ENCODE measurements at places on chromosomes 16 and 17. TPM values are rescaled to one million over a fixed set of nuclear protein-coding genes. Genes with fewer than 3 reads are reported as not detected.
A peak's percentile ranks its signal among the peaks of the same experiment; 100 is the strongest.

GRCh38 chr17:57186226-57187019, 69.9 kb upstream of the MSI2 start:
- no peaks in the 10 kb centered on the region for H3K27me3 ChIP-seq
- H3K4me1 ChIP-seq: no peaks in the 10 kb centered on the region
- H3K27ac ChIP-seq: no peak overlapping the region
- DNase-seq: no peak

GRCh38 chr17:1108765-1109605, 70.8 kb downstream of the ABR start:
- H3K4me3 ChIP-seq: no peak overlapping the region
- DNase-seq: no peak
- no peaks in the 10 kb centered on the region for H3K27me3 ChIP-seq
- H3K27ac ChIP-seq: peak overlapping the region; percentile 59

DNA sequence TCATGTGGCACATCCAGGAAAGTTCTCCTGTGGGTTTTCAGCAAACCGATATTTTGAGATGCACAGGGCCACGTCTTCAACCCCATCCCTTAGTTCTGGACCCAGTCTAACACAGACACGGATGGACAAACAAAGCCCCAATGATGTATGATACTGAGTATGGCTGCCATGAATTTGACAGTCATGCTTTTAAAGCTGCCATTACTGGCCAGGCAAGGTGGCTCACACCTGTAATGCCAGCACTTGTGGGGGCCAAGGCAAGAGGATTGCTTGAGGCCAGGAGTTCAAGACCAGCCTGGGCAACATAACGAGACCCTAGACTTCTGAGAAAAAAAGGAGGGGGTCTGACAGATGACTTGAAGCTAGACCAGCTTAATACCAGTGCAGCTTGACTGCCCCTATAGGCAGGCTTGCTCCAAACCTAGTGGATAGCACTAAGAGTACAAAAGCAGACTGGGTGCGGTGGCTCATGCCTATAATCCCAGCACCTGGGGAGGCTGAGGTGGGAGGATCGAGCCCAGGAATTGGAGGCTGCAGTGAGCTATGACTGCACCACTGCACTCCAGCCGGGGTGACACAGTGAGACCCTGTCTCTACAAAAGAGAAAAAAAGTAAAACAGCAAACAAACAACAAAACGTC, 10.8 kb upstream of the ZNF629 start:
- no peaks in the 10 kb centered on the region for H3K27me3 ChIP-seq
- H3K36me3 ChIP-seq: no peaks in the 10 kb centered on the region

DNA sequence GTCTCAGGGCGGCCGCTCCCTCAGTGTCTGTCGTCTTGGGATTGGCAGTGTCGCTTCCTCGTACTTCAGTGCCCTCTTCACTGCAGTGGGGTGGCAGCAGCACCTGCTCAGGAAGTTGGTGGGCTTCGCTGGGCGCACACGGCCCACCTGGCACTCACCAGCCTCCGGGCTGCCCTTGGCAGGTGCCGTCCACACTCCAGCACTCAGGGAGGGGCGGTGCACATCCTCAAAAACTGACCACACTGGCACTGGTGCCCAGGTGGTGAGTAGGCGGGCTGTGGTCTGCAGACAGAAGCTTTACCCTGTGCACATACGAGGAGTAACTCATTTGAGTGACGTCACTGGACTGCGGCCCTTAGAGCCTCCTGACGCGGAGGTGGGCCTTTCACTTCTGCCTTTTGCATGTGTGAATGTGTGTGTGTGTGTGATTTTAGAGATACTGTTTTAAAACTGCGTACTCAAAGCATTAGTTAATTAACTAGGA, 94.6 kb downstream of the BANP start:
- H3K36me3 ChIP-seq: peaks cover 3% of the 10 kb centered on the region
- H3K4me3 ChIP-seq: no peak overlapping the region
- H3K27ac ChIP-seq: no peak overlapping the region
- no peaks in the 10 kb centered on the region for H3K27me3 ChIP-seq

GRCh38 chr17:13107676-13108235, 89.9 kb upstream of the ELAC2 start:
- no peaks in the 10 kb centered on the region for H3K4me1 ChIP-seq
- no peak overlapping the region for H3K4me3 ChIP-seq
- H3K27me3 ChIP-seq: no peaks in the 10 kb centered on the region
- no peak for DNase-seq

DNA sequence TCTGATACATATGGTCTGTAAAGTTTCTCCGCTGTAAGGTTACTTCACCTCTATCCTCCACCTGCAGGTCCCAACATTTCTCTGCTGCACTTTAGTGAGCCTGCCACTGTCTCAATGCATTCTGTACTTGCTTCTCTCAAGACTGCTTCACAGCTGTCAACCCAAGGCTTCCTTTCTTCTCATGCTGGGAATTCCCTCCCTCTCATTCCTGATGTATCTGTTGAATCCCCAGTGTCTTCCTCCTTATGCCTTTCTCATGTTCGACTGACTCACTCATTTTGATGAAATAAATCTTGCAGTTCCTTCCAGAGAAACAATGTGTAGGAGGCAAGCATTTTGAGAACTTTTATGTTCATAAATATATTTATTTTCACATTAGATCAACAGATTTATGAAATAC, 288.3 kb downstream of the CNTNAP4 start:
- no peak overlapping the region for H3K4me3 ChIP-seq
- H3K27me3 ChIP-seq: peaks cover 3% of the 10 kb centered on the region
- no peaks in the 10 kb centered on the region for H3K36me3 ChIP-seq
- no peaks in the 10 kb centered on the region for H3K4me1 ChIP-seq
- DNase-seq: no peak

DNA sequence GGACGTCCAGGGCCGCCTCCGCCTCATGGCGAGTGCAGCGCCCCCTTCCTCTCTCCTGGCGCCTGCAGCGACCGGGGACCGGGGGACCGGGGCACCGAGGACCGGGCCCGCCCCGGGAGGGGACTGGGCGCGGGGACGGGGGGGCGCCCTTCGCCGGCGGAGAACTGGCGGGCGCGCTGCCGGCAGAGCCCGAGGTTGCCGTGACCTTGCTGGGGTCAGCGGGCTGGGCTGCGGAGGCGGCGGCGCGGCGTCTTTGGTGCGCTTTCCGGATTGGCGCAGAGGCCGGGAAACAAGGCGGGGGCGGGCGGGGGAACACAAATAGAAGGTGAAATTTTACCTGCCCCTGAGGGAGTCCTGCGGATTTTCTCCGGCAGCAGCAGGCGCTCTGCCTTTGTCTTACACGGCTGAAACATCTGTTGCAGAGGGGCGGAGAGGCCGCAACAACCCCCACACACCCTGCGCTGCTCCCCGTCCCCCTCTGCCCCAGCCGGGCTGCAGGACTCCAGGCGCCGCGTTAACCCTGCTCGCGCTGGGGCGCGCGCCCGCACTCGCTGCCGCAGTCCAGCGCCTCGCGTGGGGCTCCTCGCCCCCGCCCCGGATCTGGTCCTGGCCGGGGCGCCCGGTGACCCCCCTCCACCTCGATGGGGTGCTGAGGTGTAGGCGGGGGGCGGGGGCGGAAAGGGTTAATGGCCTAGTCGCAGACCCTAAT, 53.5 kb downstream of the SREBF1 start:
- H3K27ac ChIP-seq: peak overlapping the region; percentile 64
- H3K4me1 ChIP-seq: peaks cover 28% of the 10 kb centered on the region
- DNase-seq: peak; percentile 61
- no peaks in the 10 kb centered on the region for H3K27me3 ChIP-seq
- no peaks in the 10 kb centered on the region for H3K36me3 ChIP-seq

DNA sequence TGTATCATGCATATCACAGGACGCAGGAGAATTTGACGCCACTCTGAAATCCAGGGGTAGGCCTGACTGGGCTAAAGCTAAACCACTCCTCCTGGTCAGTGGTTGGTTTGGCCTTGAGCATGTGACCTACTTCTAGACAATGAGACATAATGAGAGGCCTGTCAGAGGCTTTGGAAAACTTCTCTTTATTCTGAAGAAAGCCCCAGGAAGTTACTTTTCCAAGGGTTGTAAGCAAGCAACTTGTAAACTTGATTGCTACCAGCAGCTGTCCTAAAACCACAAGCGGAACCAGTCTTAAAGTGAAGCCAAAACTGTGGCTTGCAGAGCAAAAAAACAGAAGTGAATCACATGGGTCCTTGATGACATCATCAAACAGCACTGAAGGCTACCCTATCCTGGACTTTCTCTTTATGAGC, 138.2 kb upstream of the COX10 start:
- DNase-seq: no peak
- H3K4me1 ChIP-seq: peaks cover 28% of the 10 kb centered on the region
- no peak overlapping the region for H3K27ac ChIP-seq
- no peaks in the 10 kb centered on the region for H3K36me3 ChIP-seq

- H3K27ac ChIP-seq: no peak overlapping the region
- DNase-seq: no peak
- peaks cover 2% of the 10 kb centered on the region for H3K27me3 ChIP-seq
- H3K4me3 ChIP-seq: no peak overlapping the region
Measured at GRCh38 chr17:36730857-36731490, 129.6 kb downstream of the MRM1 start.

DNA sequence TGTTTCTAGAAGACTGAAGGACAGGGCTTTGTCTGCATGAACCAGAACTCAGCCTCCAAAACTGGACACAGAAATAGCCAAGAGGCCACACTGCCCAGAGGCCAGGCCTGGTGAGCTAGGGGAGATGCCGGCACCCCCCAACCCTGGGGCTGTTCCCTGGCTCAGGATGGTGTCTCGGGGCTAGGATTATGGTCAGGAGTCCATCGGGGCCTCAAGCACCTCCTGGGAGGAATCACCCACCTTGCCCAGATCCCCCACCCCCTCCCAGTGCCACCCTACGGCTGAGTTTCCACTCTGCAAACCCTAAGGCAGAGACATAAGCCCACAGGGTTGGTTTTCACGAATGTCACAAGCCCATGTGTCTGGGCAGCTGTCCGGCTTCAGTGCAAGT, 37.2 kb downstream of the SLC7A5 start:
- H3K4me3 ChIP-seq: no peak overlapping the region
- H3K36me3 ChIP-seq: peaks cover 33% of the 10 kb centered on the region

DNA sequence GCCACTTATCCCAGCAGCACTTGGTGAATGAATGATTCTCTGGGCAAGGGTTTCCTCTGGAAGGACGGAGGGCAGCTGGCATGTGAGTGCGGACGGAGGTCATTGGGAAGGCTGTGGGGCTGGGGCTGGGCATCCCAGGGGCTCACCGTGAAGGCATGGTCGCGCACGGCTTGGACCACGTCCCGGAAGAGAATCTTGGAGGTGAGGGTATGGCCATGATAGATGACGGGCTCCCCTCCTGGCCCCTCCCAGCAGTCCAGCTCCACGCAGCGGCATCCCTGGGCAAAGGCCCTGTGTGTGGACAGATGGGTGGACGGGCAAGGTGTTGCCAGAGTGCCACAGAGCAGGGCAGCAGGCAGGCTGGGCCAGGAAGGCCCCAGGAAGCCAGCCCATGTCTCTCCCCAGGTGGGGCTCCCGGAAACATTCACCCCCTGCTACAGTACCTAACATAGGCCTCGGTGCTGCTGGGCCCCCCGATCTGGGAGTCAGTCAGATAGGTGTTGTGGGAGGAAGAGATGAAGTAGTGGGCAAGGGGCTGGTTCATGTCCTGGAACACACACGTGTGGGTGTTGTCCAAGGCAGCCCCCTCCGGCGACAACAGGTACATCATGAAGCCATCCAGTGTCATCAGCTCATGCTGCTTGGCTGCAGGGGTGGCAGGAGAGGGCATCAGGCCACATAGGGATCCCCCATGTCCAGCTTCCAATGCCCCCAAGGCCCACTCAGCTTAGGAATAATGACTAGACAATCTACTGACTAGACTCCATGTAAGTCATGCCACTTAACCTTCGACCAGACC, 14.3 kb downstream of the PLCD3 start:
- no peak for DNase-seq
- no peak overlapping the region for H3K4me3 ChIP-seq
- H3K36me3 ChIP-seq: no peaks in the 10 kb centered on the region
- H3K27me3 ChIP-seq: no peaks in the 10 kb centered on the region

DNA sequence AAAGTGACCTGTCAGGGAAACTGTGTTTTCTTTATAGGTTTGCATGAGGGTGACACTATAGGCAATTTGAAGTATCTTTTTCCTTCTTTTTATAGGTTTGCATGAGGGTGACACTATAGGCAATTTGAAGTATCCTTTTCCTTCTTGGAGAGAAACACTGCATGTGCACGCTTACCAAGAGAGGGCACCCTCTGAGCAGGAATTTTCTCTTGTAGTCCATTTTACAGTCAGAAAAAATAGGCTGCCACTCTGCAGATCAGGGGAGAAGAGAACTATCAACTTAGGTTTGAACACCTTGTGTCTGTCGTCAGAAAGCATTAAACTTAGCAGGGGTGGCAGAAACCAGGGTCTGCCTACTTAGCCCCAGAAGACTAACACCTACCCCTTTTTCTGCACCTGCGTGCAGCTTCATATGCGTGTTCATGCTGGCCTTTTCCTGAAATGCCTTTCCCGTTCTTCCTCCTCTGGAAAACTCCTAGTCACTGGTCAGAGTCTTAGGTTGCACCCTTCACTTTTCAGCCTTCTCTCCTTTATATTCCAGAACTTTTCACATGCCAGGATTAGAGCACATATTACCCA, 16.4 kb upstream of the SMIM36 start:
- no peaks in the 10 kb centered on the region for H3K36me3 ChIP-seq
- peaks cover 2% of the 10 kb centered on the region for H3K4me1 ChIP-seq
- H3K4me3 ChIP-seq: no peak overlapping the region
- H3K27me3 ChIP-seq: no peaks in the 10 kb centered on the region

DNA sequence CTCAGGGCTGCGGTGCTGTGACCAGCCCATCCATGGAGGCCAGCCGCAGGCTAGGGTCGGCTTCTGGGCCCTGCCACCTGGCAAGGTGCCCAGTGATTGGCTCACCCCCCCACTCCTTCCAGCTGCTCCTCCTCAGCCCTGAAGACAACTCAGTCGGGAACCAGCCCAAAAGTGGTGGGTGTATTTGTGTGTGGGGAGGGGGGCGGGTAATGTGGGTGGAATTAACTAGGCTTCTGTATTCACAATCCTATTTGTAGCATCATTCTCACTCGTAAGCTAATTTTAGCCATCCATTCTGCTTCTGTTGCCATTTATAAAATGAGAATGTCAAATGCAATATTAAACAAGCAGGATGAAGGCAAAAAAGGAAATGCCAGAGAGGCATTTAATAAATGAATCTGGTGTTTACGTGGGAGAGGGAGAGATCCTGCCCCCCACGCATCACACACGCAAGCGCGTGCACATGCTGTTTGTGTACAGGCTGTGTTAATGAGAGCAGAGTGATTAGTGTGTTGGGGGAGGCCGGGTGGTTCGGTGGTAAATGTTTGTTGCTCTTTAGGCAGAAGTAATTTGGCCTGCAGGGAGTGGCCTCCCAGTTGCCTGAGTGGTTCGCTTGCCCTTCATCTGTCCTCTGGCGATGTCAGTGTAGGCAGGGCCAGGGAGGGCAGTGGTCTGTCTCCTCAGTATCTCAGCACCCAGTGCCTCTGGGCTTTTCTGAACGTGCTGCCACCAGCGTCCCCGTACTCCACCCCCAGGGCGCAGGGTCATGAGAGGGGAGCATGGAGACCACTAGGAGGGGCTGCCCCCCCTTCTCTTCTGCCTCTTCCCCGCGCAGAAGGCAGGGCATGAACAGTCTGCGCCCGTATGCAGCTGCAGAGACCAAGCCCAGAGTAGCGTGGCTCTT, 140.1 kb downstream of the CCDC182 start:
- DNase-seq: no peak
- no peaks in the 10 kb centered on the region for H3K4me1 ChIP-seq
- peak overlapping the region; percentile 51 for H3K27ac ChIP-seq
- H3K27me3 ChIP-seq: no peaks in the 10 kb centered on the region

ADAD2 gene
- total RNA-seq: not detected

OSGIN1 gene
- total RNA-seq: 7.1 TPM

CCL4L2 gene
- 2.8 TPM for total RNA-seq

CCL17 gene
- total RNA-seq: not detected

CX3CL1 gene
- 4.8 TPM for total RNA-seq

KRT32 gene
- total RNA-seq: not detected

TEKT5 gene
- not detected for total RNA-seq

C1QTNF1 gene
- 0.56 TPM for total RNA-seq

ADORA2B gene
- 3.3 TPM for total RNA-seq

CDRT15L2 gene
- not detected for total RNA-seq

FAM20A gene
- 14.9 TPM for total RNA-seq

PRSS36 gene
- total RNA-seq: 0.09 TPM
